Heart left ventricle (tissue), 16 donors: ENCODE measurements at places on chromosomes 3 and 15. TPM values are rescaled to one million over a fixed set of nuclear protein-coding genes. Genes with fewer than 3 reads are reported as not detected.

DNA sequence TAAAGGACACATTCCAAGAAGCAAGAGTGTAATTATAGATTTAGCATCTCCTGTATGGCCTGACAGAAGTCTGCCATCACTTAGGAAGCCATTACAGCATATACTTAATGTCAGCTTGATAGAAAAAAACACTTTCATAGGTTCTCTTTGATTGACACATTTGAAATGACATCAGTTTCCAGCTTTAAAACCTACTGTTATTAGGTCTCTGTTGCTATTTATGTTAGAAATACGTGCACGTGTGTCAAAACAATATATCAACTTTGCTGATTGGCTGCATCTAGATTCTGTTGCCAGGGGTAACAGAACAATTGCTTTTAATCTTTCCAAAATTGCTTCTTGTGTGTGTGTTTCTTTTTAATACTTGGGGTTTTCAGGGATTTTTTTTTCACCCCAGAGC lies 389.3 kb upstream of the ATP11B start:
- no peak for DNase-seq

GRCh38 chr3:109265295-109265694 lies 51.0 kb downstream of the DPPA2 start:
- DNase-seq = no peak

GRCh38 chr15:47870956-47871625 lies 153.8 kb downstream of the SEMA6D start:
- no peak for DNase-seq

- no peak for DNase-seq
Observed at GRCh38 chr15:69484837-69485236, 32.2 kb downstream of the RPLP1 start.

Gene ERICH6
- not detected for polyA plus RNA-seq
